ENCODE measurements at places on chromosomes 13 and 19. TPM values are rescaled to one million over a fixed set of nuclear protein-coding genes. Genes with fewer than 3 reads are reported as not detected.

GRCh38 chr13:87295636-87296035 lies 375.5 kb upstream of the SLITRK5 start:
- DNase-seq: no peak

DNA sequence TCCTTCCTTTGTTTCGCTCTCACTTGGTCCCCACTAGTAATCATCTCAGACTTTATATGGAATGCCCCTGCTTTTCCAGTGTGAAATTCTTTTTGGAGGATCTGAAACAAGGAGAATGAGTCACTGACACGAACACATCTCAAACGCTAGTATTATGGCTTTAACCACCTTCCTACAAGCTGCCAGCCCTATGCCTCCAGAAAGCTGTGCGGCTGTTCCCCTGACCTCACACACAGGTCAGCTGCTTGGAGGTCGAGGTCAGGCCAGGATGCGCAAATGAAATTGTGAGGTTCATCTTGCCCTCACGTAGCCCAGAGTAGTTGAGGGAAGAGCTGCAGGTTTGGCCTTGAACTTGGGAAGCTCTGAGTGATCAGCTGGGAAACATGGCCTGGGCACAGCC lies 449.8 kb downstream of the FGF9 start:
- no peak for DNase-seq

Gene COL4A1
- 90.8 TPM for total RNA-seq

- no peak for DNase-seq
Observed at GRCh38 chr13:42643076-42643475, 69.1 kb downstream of the TNFSF11 start.

DNA sequence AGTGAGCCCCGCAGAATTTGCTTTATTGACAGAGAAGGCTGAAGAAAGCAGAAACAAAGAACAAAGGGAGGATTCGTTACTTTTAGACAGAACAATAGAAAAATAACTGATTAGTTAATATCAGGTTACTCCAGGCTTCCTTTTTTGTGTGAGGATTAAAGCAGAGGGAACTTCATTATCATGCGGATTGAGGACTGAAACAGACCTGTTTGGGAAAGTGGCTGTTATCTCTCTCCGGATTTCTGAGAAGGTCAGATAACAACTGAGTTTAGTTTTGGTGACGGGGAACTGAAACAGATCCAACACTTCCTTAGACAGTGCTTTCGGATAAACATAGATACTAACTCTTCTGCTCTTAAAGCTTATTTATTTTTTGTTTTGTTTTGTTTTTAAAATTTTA lies 246.4 kb upstream of the ZNF507 start:
- DNase-seq: no peak

DNA sequence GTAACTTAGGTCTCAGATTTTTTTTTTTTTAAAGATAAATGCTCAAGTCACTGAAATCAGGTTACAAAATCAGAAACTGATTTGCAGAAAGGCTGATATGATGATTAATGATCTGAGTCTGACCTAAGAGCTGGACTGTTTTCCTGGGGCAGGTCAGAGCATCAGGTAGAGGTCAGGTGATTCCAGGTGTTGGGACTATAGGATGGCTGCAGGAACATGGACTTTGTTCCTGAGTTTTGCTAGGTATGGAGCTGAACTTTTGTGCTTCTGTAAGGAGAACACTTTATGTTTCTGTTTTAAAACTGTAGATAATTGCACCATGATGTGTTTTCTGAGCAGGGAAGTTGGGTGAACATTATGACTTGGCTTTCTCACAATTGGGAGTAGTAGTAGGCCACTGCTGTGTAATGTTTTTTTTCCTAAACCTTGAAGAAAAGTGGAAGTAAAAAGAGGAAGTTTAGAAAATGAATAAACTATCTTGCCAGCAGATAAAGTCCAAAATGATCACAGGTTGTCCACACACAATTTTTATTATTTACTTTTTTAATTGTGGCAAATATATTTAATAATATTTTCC lies 297.2 kb downstream of the DCT start:
- no peak for DNase-seq

- DNase-seq: no peak
Observed at GRCh38 chr19:35609851-35610353, 2.6 kb upstream of the HAUS5 start.

Gene HOOK2
- total RNA-seq: 115 TPM

Gene PODNL1
- total RNA-seq: not detected

Measured in progenitor cell of endocrine pancreas (in vitro differentiated cells).